ENCODE measurements at places on chromosomes 2 and 18. TPM values are rescaled to one million over a fixed set of nuclear protein-coding genes. Genes with fewer than 3 reads are reported as not detected.

Gene COBLL1
- total RNA-seq = 13.2 TPM

Gene FAM237A
- not detected for total RNA-seq

Gene CABLES1
- total RNA-seq = 16.7 TPM

Gene CNGA3
- 0.33 TPM for total RNA-seq

Gene ASB18
- not detected for total RNA-seq

GRCh38 chr2:74552914-74553811 is 579 bp downstream of the LOXL3 start:
- DNase-seq = peak; percentile 82

DNA sequence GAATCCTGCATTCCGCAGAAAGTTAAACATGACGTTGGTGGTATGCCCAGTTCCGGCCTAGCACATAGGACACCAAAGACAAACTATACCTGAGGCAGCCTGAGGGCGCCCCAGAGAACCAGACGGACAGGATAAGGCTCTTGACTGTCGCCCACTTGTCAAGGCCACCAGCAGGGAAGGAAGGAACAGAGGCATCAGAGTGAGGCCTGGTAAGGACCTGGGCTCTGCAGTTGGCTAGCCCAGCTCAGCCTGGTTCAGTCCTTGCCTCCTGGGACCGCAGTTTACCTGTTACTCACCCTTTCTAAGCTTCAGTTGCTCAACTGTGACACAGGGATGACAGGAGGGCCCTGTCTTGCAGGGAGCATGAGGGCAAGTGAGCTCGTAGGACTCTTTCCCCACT is 82.1 kb downstream of the ACTR2 start:
- no peak for DNase-seq

GRCh38 chr18:60549338-60549960 is 176.9 kb upstream of the MC4R start:
- peak; percentile 53 for DNase-seq

- no peak for DNase-seq
These were observed 41.7 kb upstream of the MALL start for GRCh38 chr2:110157153-110157793.

- DNase-seq = no peak
These were observed 101.1 kb downstream of the ZBTB7C start for GRCh38 chr18:48308027-48308635.

GRCh38 chr2:60570251-60570650 is 16.8 kb upstream of the BCL11A start:
- DNase-seq = no peak

DNA sequence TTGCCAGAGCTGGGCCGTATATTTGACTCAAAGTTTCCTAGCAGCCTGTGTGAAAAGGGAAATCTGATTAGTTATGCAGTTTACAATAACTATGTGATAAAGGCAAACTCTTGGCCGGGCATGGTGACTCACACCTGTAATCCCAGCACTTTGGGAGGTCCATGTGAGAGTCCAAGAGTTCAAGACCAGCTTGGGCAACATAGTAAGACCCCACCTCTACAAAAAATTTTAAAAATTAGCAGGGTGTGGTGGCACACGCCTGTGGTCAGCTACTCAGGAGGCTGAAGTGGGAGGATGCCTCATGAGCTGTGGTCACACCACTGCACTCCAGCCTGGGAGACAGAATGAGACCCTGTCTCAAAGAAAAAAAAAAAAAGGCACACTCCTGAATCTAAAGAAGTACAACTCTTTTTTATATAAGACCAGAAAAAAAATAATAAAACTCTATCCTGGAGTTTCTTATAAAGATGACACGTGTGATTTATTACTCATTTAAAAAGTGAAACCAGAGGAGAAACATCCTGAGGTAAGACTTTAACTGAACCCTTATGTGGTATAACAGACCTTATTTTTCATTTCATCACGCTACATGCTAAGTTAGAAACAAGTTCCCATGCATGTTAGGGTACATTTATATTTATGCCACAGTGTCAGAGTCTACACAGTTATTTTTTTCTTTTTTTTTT is 32.6 kb upstream of the KCMF1 start:
- no peak for DNase-seq

DNA sequence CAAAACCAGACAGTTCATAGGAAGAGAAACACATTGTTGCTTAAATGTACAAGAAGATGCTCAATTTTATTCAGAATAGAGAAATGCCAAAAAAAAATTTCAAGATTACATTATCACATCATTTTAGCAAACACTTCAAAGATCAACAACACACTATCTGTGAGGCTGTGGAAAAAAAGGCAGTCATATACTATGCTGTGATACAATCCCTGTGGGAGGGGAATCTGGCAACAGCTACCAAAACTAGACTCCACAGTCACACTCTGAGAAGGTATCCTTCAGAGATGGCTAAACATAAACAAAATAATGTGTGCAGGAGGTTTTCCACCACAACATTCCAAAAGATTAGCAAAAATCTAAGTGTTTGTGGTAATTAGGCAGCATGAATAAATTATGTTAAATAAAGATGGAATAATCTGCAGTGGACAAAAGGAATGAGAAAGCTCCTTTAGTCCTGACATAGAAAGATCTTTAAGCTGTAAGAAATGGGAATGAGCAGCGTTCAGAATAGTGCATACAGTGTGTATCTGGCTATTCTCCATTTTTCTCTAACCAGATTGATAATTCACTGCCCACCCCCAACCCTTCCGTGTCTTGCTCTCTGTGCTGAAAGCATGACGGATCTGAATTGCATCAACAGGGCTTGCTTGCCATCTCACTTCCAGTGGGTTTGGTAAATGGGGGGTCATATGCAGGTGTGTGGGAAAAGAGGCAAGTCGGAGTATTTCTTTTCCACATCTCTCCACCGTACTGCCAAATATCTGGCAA is 329.6 kb downstream of the MBD2 start:
- no peak for DNase-seq

DNA sequence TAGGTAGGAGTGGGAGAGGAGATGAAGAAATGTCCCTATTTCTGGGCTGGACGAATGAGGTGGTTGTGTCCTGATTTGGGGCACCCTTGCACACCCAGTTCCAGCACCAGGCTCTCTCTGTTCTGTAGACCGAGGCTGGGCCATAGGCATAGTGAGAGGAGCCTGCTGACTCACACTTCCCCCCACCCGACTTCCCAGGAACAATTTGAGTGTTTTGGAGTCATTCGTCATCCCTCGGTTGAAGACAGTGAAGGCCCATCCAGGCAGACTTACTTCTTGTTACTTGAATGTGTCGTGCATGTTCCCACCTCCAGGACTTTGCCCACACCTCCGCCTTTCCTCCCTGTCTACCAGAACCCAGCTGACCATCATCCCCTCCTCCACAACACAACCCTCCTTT is 179.1 kb downstream of the HAUS1 start:
- DNase-seq = no peak

GRCh38 chr2:197873293-197873701 is 68.9 kb downstream of the PLCL1 start:
- DNase-seq = peak; percentile 80

DNA sequence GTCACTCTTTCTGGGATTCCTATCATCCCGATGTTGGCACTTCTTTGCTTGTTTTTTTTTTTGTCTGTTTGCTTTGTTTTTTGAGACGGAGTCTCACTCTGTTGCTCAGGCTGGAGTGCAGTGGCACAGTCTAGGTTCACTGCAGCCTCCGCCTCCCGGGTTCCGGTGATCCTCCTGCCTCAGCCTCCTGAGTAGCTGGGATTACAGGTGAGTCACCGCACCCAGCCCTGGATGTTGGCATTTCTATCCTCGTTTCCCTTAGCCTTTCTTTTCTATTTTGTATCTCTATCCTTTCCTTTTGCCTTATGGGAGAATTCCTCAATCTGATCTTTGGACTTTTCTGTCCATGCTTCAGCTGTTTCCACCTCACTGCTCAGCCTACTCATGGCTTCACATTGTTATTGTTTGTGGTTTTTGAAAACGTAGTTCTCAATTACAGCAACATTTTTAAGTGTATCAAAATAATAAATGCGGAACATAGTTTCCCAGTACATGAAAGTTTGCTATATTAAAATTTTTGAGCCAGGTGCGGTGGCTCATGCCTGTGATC is 62.1 kb upstream of the ZNF516 start:
- DNase-seq = no peak

- DNase-seq = peak; percentile 29
These were observed 2.8 kb downstream of the C1D start for GRCh38 chr2:68059784-68060525.

GRCh38 chr2:102010902-102011301 is 19.1 kb downstream of the IL1R2 start:
- DNase-seq = no peak

DNA sequence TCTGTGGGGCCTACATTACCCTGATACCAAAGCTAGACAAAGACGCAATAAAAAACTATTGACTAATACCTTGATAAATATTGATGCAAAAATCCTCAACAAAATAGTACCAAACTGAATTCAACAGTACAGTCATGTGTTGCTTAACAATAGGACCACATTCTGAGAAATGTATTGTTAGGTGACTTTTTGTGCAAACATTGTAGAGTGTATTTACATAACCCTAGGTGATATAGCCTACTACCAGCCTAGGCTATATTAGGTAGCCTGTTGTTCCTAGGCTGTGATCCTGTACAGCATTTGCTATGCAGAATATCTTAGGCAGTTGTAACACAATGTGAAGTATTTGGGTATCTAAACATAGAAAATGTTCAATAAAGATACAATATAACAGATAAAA is 36.7 kb downstream of the CCDC138 start:
- DNase-seq = no peak

GRCh38 chr2:198517976-198518375 is 713.6 kb downstream of the PLCL1 start:
- DNase-seq = no peak

DNA sequence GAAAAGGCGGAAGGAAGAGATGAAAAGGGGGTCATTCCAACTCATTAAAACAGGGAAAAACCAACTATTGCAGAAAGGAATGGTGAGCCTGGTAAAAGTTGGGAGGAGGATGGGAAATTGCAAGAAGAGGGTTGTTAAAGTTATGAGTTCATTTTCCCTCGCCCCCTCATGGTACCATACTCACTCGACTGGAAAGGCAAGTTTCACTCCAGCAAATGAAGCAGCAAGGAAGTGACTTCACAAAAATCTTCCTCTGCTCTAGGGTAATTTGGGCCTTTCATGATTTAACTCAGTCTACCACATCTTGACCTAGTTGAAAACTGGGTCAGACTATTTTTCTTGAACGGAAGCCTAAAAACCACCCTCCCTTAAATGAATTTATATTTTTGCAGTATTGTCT is 22.8 kb upstream of the DAW1 start:
- DNase-seq = no peak

GRCh38 chr2:100610381-100610831 is 47.6 kb downstream of the PDCL3 start:
- DNase-seq = peak; percentile 90

DNA sequence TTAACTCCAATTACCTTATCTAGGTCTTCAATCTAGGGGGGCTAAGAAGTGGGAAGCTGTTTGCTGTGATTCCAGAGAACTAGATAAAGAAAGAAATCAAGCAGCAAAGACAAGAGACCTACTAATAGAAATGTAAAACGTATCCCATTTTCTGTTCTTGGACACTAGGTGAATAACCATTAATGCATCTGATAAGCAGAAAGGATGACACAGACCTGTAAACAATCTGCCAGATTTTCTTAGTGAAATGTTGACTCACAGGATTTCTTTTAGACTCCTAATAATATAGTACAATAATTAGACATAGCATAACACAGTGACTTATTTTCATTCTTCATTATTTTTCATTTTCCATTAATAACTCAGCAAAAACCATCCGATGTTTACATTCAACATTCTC is 1.3 kb downstream of the WDR35 start:
- DNase-seq = no peak

- no peak for DNase-seq
These were observed 215.1 kb downstream of the ALK start for GRCh38 chr2:29706171-29706720.

- DNase-seq = no peak
These were observed 219.9 kb downstream of the TMX3 start for GRCh38 chr18:68494802-68495581.

GRCh38 chr2:240899468-240899865 is 3.5 kb upstream of the MAB21L4 start:
- no peak for DNase-seq

DNA sequence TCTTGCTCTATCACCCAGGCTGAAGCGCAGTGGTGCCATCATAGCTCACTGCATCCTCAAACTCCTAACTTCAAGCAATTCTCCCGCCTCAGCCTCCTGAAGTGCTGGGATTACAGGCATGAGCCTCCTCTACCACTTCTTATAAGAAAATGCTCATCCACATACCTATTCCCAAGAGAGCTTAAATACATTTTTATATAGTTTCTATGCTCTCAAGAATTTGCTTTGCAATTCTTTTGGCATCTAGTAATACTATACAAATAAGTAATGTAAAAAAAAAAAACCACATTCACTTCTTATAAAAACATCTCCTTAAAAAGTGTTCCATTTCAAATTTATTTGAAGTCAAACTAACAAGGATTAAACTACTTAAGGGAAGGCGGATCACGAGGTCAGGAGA is 197.3 kb downstream of the DNAH7 start:
- no peak for DNase-seq

- DNase-seq = peak; percentile 61
These were observed 275 bp downstream of the HOXD8 start for GRCh38 chr2:176129813-176130146.

DNA sequence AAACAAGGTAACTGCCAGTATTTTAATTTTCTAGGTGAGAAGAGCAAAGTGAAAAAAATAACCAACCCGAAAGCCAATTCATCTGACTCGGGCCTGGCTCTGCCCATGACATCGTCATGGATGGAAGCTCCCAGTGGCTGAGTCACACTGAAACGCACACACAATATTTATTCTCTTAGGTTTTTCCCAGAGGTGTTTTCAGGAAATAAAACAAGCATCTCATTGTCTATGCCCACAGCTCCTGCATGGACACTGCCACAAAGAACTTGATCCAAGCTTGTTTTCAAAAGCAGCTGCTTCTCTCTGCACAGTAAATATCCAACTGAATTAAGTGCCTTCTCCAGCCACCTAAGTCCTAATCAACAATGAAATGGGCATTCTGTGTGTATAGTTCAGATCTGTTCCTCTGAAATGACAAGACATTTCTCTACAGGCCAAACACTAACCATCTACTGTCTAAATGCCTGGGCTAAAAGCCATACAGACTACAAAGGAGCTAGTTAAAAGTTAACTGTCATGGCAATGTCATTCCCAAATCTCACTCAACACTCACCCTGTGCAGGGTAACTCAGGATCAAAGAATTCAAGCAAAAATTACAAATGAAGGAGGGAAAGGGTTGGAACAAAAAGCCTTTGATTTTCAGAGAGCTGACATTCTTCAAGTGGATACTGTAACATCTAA is 62.9 kb downstream of the RPL31 start:
- no peak for DNase-seq

All from endodermal cell (in vitro differentiated cells).